Liver (tissue), 10 donors: ENCODE measurements at places on chromosomes 1 and 21. TPM values are rescaled to one million over a fixed set of nuclear protein-coding genes. Genes with fewer than 3 reads are reported as not detected.

The RBM34 gene
- 18.8 TPM for polyA plus RNA-seq

The TMEM61 gene
- not detected for polyA plus RNA-seq

The KIRREL1 gene
- 0.82 TPM for polyA plus RNA-seq

The FAM72A gene
- polyA plus RNA-seq, result 0.36 TPM

The CLIC6 gene
- polyA plus RNA-seq, result 0.08 TPM

The NR1I3 gene
- 128 TPM for polyA plus RNA-seq

GRCh38 chr1:63322114-63322943 is at the start of gene FOXD3:
Gene FOXD3, plus strand, starts transcription at chr1:63322567. Its CDS starts 492 bp downstream, at chr1:63323059.
- DNase-seq, result peak; percentile 49
- peaks cover 16% of the 10 kb centered on the region for H3K27me3 ChIP-seq
- no peak within 1 kb of the TSS for H3K27ac ChIP-seq
- H3K4me1 ChIP-seq, result peaks cover 28% of the 10 kb centered on the region

GRCh38 chr1:79496129-79496528 is 489.6 kb upstream of the ADGRL4 start:
- H3K36me3 ChIP-seq, result no peaks in the 10 kb centered on the region
- no peak overlapping the region for H3K27ac ChIP-seq
- H3K4me1 ChIP-seq, result no peaks in the 10 kb centered on the region
- no peaks in the 10 kb centered on the region for H3K27me3 ChIP-seq
- no peak for DNase-seq
- no peak overlapping the region for H3K4me3 ChIP-seq

DNA sequence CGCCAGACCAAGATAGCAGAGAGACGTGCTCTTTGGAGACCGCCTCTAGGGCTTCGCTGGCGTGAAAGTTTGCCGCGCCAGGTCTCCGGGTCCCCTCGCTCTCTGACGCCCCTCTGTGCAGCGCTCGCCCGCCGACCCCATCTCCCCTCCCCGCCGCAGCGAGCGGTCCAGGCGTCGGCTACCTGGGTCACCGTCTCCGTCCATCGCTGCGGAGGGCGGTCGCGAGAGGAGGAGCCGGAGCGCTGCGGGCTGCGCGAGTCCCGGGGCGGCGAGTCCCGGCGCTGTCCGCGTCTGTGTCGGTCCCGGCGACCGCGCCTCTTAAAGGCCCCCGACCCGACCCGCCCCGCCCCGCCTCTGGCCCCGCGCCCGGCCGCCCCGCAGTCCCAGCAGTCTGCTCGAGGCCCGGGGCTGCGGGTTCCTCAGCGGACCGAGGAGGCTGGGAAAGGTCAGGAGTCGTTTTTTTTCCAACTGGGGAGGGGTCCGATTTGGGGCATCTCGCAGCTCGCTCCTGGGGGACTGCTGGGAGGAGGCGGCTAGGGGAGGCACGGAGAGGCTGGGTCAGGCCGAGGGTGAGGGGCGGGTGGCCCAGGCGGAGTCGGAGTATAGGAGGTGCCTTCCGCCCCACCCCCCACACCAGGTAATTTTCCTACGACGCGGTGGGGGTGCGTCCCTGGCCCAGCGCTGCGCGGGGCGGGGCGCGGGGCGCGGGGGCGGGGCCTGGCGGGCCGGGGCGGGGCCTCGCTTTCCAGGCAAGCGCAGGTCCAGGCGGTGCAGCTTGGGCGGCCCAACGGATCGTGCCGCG is at the start of the genes FBXO2 and FBXO44:
Gene FBXO2 (minus strand): TSS at position 293 of the 802 bp plus-strand sequence. CDS start 89 bp downstream, at position 204.
Gene FBXO44 (plus strand): TSS at position 741 of the 802 bp plus-strand sequence. CDS start 959 bp downstream, outside the sequence.
- no peak within 1 kb of the TSS for H3K27ac ChIP-seq
- peaks cover 20% of the 10 kb centered on the region for H3K4me1 ChIP-seq
- no peaks in the 10 kb centered on the region for H3K27me3 ChIP-seq
- peak; percentile 72 for DNase-seq

- H3K27ac ChIP-seq, result no peak overlapping the region
- no peak overlapping the region for H3K4me3 ChIP-seq
- H3K4me1 ChIP-seq, result no peaks in the 10 kb centered on the region
- H3K27me3 ChIP-seq, result no peaks in the 10 kb centered on the region
These were observed 2.9 kb upstream of the OR2M3 start for GRCh38 chr1:248194117-248194516.

GRCh38 chr21:38323721-38324531 is 67.1 kb downstream of the KCNJ15 start:
- no peaks in the 10 kb centered on the region for H3K27me3 ChIP-seq
- DNase-seq, result no peak
- no peak overlapping the region for H3K4me3 ChIP-seq

DNA sequence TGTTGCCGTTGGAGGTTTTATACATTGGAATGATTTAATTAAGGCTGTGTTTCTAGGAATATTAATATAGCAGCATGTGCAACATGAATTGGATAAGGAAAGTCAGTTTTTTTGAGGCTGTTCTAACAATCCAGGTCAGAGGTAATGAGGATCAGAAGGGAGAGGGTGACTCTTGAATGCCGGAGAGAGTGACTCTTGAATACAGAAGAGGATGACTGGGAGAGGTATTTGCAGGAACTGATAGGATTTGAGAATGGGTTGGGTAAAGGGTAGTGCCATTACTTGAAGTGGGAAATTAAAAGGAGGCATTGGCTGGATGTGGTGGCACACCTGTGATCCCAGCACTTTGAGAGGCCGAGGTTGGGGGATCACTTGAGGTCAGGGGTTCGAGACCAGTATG is 55.6 kb upstream of the MACF1 start:
- H3K27ac ChIP-seq, result no peak overlapping the region
- no peaks in the 10 kb centered on the region for H3K27me3 ChIP-seq
- H3K4me1 ChIP-seq, result peaks cover 16% of the 10 kb centered on the region
- no peak overlapping the region for H3K4me3 ChIP-seq
- no peak for DNase-seq
- no peaks in the 10 kb centered on the region for H3K36me3 ChIP-seq

DNA sequence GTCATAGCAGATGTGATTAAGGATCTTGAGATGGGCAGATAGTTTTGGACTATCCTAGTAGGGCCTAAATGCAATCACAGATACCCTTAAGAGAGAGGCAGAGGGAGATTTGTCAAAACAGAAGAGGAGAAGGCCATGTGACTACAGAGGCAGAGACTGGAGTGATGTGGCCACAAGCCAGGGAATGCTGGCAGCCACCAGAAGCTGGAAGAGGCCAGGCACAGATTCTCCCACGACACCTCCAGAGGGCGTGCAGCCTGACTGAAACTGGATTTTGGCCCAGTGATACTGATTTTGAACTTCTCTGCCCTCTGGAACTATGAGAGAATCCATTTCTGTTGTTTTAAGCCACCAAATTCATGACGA is 52.1 kb upstream of the EPS8L3 start:
- no peak overlapping the region for H3K27ac ChIP-seq
- H3K36me3 ChIP-seq, result no peaks in the 10 kb centered on the region
- no peak for DNase-seq
- H3K27me3 ChIP-seq, result no peaks in the 10 kb centered on the region

DNA sequence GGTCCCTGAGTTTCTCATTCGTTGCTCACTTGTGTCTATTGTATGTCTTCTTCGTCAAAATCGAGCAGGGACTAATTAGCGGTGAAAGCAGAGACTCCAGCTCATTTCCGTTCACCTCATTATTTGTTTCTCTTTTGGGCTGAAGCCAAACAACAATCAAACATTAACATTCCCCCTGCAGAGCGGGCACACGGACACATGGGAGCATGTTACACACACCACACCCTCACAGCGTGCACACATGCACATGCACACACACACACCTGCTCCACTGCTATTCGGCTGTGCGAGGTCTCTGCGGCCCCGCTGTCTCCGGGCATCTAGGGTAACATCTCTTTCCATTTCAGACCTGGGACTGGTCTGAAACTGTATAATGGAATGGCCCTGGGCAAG is 58.5 kb upstream of the LRRC8D start:
- no peak for DNase-seq
- H3K4me3 ChIP-seq, result peak overlapping the region; percentile 15
- no peaks in the 10 kb centered on the region for H3K27me3 ChIP-seq

- DNase-seq, result no peak
- no peak overlapping the region for H3K27ac ChIP-seq
- no peak overlapping the region for H3K4me3 ChIP-seq
These were observed 66.0 kb downstream of the MATN1 start for GRCh38 chr1:30657131-30658013.

GRCh38 chr1:215517441-215517891 is 49.6 kb upstream of the KCTD3 start:
- no peaks in the 10 kb centered on the region for H3K4me1 ChIP-seq
- no peaks in the 10 kb centered on the region for H3K36me3 ChIP-seq
- H3K27ac ChIP-seq, result no peak overlapping the region
- no peak for DNase-seq
- no peaks in the 10 kb centered on the region for H3K27me3 ChIP-seq

- H3K4me1 ChIP-seq, result no peaks in the 10 kb centered on the region
- H3K27ac ChIP-seq, result peak overlapping the region; percentile 98
- H3K36me3 ChIP-seq, result no peaks in the 10 kb centered on the region
- DNase-seq, result no peak
These were observed 1.1 kb downstream of the WARS2 start for GRCh38 chr1:119139403-119139802.

DNA sequence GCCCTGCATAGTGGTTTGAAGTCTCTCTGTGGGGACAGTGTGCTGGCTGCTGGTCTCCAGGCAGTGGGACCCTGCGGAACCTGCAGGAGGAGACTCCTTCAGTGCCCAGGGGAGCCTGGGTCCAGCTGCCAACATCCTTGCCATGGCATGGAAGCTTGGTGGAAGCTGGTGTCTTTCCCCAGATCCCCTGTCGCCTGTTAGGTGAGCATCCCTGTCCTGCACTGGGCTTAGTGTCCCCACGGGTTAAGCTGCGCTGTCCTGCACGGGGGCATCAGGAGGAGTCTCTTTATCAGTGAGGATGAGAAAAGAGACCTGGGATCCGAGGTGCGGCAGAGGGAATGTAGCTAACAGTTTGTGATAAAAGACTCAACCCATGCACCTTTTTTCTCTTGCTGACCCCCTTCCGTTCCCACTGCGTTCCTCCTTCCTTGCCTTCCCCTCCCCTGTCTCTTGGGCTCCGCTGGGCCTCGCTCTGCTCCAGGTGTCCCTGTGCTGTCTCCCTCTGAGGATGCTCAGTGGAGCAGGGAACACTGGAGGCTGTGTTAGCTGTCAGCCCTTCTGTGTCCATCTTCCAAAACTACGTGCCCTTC is 59.3 kb downstream of the SLC37A1 start:
- no peak for DNase-seq
- H3K27ac ChIP-seq, result no peak overlapping the region
- H3K36me3 ChIP-seq, result peaks cover 6% of the 10 kb centered on the region
- H3K4me1 ChIP-seq, result no peaks in the 10 kb centered on the region
- no peaks in the 10 kb centered on the region for H3K27me3 ChIP-seq
- no peak overlapping the region for H3K4me3 ChIP-seq

GRCh38 chr1:77511440-77511840 is 171.0 kb downstream of the ZZZ3 start:
- H3K27me3 ChIP-seq, result no peaks in the 10 kb centered on the region
- DNase-seq, result no peak
- no peaks in the 10 kb centered on the region for H3K4me1 ChIP-seq
- no peaks in the 10 kb centered on the region for H3K36me3 ChIP-seq

DNA sequence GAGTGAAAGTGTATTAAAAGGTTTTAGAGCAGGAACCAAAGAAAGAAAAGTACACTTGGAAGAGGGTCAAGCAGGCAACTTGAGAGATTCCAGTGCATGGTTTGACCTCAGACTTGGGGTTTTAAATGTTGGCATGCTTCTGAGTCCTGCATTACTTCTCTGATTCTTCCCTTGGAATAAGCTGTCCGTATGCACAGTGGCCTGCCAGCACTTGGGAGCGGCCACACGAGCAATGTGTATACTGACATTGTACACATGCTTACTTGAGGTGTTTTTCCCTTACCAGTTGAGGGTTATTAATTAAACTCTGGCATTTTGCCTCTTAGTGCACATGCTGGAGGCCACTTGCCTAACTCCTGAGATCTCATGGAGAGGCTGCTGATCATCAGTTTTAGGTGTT is 786.6 kb upstream of the RGS18 start:
- no peak overlapping the region for H3K4me3 ChIP-seq
- H3K4me1 ChIP-seq, result no peaks in the 10 kb centered on the region
- no peaks in the 10 kb centered on the region for H3K36me3 ChIP-seq

DNA sequence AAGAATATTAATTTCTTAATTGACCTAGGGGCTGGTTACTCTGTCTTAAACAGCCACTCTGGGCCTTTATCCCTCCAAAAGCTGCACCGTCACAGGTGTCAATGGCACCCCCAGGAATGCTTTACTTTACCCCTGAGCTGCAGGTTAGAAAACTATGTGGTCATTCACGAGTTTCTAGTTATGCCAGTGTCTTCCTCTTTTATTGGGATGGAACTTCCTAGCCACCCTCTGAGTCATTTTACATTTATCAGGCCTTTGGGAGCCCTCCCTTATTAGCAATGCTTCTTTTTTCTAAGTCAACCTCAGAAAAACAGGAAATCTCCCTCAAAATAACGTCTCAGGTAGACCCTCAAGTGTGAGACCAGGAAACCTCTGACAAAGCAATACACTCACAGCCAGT is 59.4 kb upstream of the USH2A start:
- peaks cover 3% of the 10 kb centered on the region for H3K4me1 ChIP-seq
- no peak for DNase-seq
- H3K27me3 ChIP-seq, result no peaks in the 10 kb centered on the region
- H3K27ac ChIP-seq, result no peak overlapping the region
- H3K4me3 ChIP-seq, result no peak overlapping the region
- no peaks in the 10 kb centered on the region for H3K36me3 ChIP-seq

DNA sequence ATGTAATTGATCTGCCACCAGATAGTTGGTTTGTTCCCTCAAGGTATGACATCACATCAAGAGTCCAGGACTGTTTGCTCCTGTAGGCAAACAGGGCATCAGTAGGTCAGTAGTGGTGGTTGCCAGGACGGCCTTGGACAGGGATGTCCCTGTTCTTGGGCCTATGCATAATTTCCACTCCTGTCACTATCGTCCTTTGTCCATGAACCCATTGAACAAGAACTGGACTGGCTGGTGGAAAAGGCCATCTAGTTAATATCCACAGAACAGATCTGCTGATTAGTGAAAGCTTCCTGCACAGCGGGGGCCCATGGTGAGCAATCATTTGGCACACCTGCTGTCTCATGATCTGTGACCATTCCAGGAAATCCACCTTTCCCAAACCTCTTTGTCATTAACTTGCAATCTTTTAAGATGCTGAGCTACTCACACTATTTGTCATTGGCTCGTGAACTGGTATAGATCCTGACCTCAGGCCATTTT is 12.4 kb upstream of the BSDC1 start:
- H3K36me3 ChIP-seq, result no peaks in the 10 kb centered on the region
- peak overlapping the region; percentile 38 for H3K27ac ChIP-seq
- H3K4me3 ChIP-seq, result no peak overlapping the region
- DNase-seq, result no peak
- no peaks in the 10 kb centered on the region for H3K27me3 ChIP-seq

GRCh38 chr21:35059742-35060141 is 10.6 kb upstream of the RUNX1 start:
- no peak overlapping the region for H3K27ac ChIP-seq
- DNase-seq, result no peak
- H3K27me3 ChIP-seq, result no peaks in the 10 kb centered on the region
- H3K4me1 ChIP-seq, result no peaks in the 10 kb centered on the region
- no peak overlapping the region for H3K4me3 ChIP-seq

DNA sequence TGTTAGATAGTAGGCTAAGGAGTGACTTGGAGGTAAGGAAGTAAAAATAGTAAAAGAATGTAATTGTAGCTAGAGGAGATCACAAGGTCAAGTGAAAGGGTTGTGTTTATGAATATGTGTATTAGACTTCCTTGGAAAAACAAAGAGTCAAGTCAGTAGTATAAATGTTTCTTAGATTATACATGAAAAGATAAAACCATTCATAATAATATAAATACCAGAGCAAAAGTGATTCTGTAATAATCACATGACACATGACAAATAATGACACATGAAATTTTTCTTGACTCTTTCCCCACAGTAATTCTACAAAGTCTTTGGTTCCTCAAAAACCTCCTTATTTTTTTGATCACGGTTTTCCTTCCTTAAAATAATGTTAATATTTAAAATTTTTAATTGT is 56.4 kb downstream of the IVNS1ABP start:
- no peaks in the 10 kb centered on the region for H3K27me3 ChIP-seq
- no peak overlapping the region for H3K27ac ChIP-seq
- no peak for DNase-seq
- H3K36me3 ChIP-seq, result no peaks in the 10 kb centered on the region
- H3K4me1 ChIP-seq, result no peaks in the 10 kb centered on the region
